PC-3 (cell line): ENCODE measurements at places on chromosomes 7 and 10. TPM values are rescaled to one million over a fixed set of nuclear protein-coding genes. Genes with fewer than 3 reads are reported as not detected.
A peak's percentile ranks its signal among the peaks of the same experiment; 100 is the strongest.

- no peak overlapping the region for H3K4me3 ChIP-seq
- H3K27me3 ChIP-seq: 0 out of 2 replicates have a peak, but pooled peaks cover 4% of the 10 kb centered on the region
- peak; percentile 52 for DNase-seq
- no peaks in the 10 kb centered on the region for H3K36me3 ChIP-seq
- peaks cover 12% of the 10 kb centered on the region for H3K4me1 ChIP-seq
Measured at GRCh38 chr10:78919181-78919966, 149.4 kb upstream of the ZMIZ1 start.

Gene LDB1
- 28.3 and 34.2 TPM in 2 replicates for total RNA-seq

Gene PTN
- 0.07 and 0.46 TPM in 2 replicates for total RNA-seq

Gene PRSS1
- total RNA-seq: not detected in 2 replicates

GRCh38 chr10:77846718-77847311 is 79.7 kb downstream of the DLG5 start:
- H3K4me1 ChIP-seq: peaks cover 30% of the 10 kb centered on the region
- H3K4me3 ChIP-seq: no peak overlapping the region
- peaks cover 39% of the 10 kb centered on the region for H3K36me3 ChIP-seq
- DNase-seq: peak; percentile 98

- no peak overlapping the region for H3K27ac ChIP-seq
- H3K27me3 ChIP-seq: no peaks in the 10 kb centered on the region
- no peaks in the 10 kb centered on the region for H3K4me1 ChIP-seq
- DNase-seq: no peak
- H3K4me3 ChIP-seq: no peak overlapping the region
Measured at GRCh38 chr10:86206240-86206579, 160.4 kb downstream of the GRID1 start.

- no peaks in the 10 kb centered on the region for H3K27me3 ChIP-seq
- no peaks in the 10 kb centered on the region for H3K4me1 ChIP-seq
- no peaks in the 10 kb centered on the region for H3K36me3 ChIP-seq
- no peak overlapping the region for H3K4me3 ChIP-seq
- peak; percentile 38 for DNase-seq
Measured at GRCh38 chr7:118057404-118057803, 126.6 kb upstream of the LSM8 start.

DNA sequence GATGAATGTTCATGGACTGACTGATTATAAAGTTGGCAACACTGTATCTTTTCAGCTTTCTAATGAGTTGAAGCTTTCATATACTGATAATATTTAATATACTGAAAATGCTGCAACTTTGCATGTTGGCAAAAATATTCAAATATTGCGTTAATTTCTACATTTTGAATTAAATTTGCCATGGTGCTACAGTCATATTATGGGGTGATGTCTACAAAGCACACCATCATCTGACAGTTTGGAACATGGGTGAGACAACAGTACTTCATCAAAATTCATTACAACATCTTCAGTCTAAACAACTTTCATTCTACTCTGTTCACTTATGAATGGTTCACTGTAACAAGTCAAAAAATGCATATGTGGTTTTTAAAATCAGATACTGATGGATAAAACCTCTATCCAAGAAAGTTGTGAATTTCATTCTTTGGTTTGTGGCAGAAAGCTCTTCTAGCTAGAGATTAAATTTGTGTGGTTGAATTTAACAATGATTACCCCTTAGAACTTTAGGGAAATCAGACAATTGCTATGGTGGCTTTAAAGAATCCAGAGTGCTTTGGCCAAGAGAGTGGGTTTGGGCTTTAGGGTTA is 136.4 kb downstream of the TMEM26 start:
- no peak overlapping the region for H3K27ac ChIP-seq
- H3K4me3 ChIP-seq: no peak overlapping the region
- H3K4me1 ChIP-seq: 0 out of 2 replicates have a peak, but pooled peaks cover 4% of the 10 kb centered on the region

DNA sequence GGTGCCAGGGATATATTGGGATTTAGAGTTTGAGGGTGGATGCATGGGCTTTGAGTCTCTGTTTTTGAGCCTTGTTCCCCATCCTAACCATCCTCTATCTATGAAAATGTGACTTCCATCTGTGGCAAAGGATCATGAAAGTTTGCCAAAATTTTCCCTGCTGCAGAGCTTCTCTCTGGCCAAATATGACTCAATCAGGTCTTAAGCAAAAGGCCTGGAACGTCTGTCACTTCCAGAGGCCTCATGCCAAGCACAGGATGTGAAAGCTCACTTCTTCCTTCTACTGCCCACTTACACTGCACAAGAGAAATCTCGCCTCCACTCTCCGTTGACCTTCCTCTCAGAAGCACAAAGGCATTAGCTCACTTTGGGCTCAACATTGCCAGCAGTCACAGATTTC is 696.9 kb upstream of the NRP1 start:
- H3K27ac ChIP-seq: 0 out of 2 replicates have a peak overlapping the region, but pooled peaks have one; percentile 1
- H3K4me3 ChIP-seq: no peak overlapping the region
- DNase-seq: peak; percentile 95
- no peaks in the 10 kb centered on the region for H3K36me3 ChIP-seq
- H3K27me3 ChIP-seq: no peaks in the 10 kb centered on the region
- H3K4me1 ChIP-seq: peaks cover 11% of the 10 kb centered on the region

DNA sequence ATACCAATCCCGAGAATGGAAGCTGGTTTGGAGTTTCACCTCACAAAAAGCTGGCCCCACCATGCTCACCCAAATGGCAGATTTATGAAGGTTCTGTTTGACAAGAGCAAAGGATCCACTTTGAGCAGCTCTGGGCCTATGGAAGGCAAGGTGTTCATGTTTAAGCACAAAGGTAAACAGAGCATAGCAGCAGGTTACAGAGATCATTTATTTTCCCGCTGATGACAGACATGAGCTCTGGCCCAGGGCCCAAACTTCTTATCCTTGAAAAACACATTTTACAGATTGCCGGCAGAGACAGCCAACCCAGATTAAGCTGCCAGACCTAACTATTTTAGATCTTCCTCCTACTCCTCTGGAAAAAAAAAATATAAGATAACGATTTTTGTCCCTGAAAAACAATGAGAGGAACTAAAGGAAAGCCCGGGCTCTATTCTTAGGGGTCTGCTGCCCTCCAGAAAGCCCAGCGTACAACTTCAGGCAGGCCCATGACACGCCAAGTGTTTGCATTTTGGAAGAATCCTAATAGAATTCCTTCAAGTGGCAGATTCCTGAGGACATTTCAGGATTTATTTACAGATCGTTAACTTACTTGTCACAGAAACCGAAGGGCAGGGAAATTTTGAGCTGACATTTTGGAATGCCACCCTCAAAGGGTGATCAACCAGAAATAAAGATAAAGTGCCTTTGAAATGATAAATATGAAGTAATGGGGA is 40.0 kb downstream of the SYPL1 start:
- H3K4me1 ChIP-seq: peaks cover 35% of the 10 kb centered on the region
- H3K27me3 ChIP-seq: no peaks in the 10 kb centered on the region
- no peak overlapping the region for H3K4me3 ChIP-seq
- no peaks in the 10 kb centered on the region for H3K36me3 ChIP-seq
- peak overlapping the region; percentile 80 for H3K27ac ChIP-seq
- peak; percentile 42 for DNase-seq

Gene ARHGEF35
- 10.8 TPM in 2 replicates for total RNA-seq

Gene MACC1
- total RNA-seq: 7.9 and 12.0 TPM in 2 replicates

- H3K36me3 ChIP-seq: peaks cover 50% of the 10 kb centered on the region
- no peaks in the 10 kb centered on the region for H3K4me1 ChIP-seq
- no peak overlapping the region for H3K4me3 ChIP-seq
- H3K27me3 ChIP-seq: no peaks in the 10 kb centered on the region
- no peak overlapping the region for H3K27ac ChIP-seq
Measured at GRCh38 chr10:35316218-35316967, 19.9 kb upstream of the CCNY start.

Gene BMS1
- 36.6 and 41.9 TPM in 2 replicates for total RNA-seq
